ENCODE measurements at places on chromosomes 7 and 10.

- no peak for DNase-seq
- H3K27ac ChIP-seq: no peak overlapping the region
- H3K4me3 ChIP-seq: no peak overlapping the region
- H3K36me3 ChIP-seq: no peaks in the 10 kb centered on the region
- H3K27me3 ChIP-seq: peaks cover 20% of the 10 kb centered on the region
- no peaks in the 10 kb centered on the region for H3K4me1 ChIP-seq
Measured at GRCh38 chr10:113622831-113623230, 41.0 kb downstream of the NRAP start.

- H3K27ac ChIP-seq: no peak overlapping the region
- H3K4me1 ChIP-seq: no peaks in the 10 kb centered on the region
- peak; percentile 28 for DNase-seq
- no peak overlapping the region for H3K4me3 ChIP-seq
- H3K36me3 ChIP-seq: peaks cover 8% of the 10 kb centered on the region
- H3K27me3 ChIP-seq: no peaks in the 10 kb centered on the region
Measured at GRCh38 chr10:6321880-6322279, 119.1 kb downstream of the PFKFB3 start.

- H3K27me3 ChIP-seq: peaks cover 6% of the 10 kb centered on the region
- H3K4me1 ChIP-seq: no peaks in the 10 kb centered on the region
- H3K27ac ChIP-seq: no peak overlapping the region
- H3K4me3 ChIP-seq: no peak overlapping the region
- H3K36me3 ChIP-seq: no peaks in the 10 kb centered on the region
Measured at GRCh38 chr7:33881316-33881715, 24.0 kb upstream of the BMPER start.

DNA sequence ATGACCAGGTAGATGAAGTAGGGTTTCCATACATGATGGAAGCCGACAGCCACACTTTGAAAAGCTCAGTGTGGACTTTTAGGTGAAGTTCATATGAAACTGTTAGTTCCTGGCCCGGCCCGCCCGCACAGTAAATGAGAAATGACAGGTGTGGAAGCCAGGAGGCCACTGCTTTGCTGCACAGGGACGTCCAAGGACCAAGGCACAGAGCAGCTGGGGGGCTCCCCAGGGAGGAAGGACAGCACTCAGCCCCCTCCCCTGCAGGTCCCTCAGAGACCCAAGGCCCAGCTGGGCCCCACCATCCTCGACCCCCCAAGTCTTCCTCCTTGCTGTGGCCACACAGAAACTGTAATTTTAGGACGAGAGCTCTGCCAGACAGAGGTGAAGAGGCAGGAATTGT is 219.2 kb downstream of the PTPRN2 start:
- DNase-seq: no peak
- peaks cover 3% of the 10 kb centered on the region for H3K27me3 ChIP-seq
- no peak overlapping the region for H3K4me3 ChIP-seq
- H3K4me1 ChIP-seq: no peaks in the 10 kb centered on the region
- no peak overlapping the region for H3K27ac ChIP-seq

DNA sequence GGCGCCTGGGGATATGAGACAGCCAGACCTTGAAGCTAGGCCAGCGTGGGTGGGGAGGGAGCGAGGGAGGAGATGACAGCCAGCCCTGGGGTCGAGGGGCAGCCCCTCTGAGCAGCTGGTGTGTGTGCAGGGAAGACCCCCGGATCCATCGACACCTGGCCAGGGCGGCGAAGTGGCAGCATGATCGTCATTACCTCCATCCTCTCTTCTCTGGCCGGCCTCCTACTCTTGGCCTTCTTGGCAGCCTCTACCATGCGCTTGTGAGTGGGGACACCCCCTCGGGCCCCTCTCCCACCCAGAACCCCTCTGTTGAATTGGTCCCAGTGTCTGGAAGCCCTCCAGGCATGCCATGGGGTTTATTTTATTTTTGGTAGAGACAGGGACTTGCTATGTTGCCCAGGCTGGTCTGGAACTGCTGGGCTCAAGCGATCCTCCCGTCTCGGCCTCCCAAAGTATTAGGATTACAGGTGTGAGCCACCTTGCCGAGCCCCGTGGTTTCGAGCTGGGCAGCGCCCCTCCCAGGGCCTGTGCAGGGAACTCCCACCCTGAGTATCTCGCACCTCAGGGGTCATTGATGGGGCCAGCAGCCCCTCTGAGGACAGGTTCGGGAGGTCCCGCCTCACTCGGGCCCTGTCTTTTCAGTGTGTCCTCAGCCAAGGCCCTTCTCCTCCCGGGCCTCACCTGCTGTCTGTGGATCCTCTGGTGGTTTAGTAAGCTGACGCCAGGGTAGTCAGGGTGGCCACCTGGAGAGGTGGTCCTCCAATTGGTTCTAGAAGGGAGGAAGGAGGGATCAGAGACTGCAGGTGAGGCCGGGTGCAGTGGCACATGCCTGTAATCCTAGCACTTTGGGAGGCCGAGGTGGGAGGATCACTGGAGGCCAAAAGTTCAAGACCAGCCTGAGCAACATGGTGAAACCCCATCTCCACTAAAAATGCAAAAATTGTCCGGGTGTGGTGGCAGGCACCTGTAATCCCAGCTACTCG is 3.8 kb downstream of the UPK3B start:
- H3K4me3 ChIP-seq: no peak overlapping the region
- no peaks in the 10 kb centered on the region for H3K27me3 ChIP-seq
- H3K36me3 ChIP-seq: no peaks in the 10 kb centered on the region
- no peak overlapping the region for H3K27ac ChIP-seq
- DNase-seq: no peak
- no peaks in the 10 kb centered on the region for H3K4me1 ChIP-seq

- H3K27me3 ChIP-seq: no peaks in the 10 kb centered on the region
- DNase-seq: no peak
- H3K4me1 ChIP-seq: no peaks in the 10 kb centered on the region
- no peak overlapping the region for H3K27ac ChIP-seq
- no peak overlapping the region for H3K4me3 ChIP-seq
- no peaks in the 10 kb centered on the region for H3K36me3 ChIP-seq
Measured at GRCh38 chr10:24254180-24254579, 45.2 kb downstream of the KIAA1217 start.

DNA sequence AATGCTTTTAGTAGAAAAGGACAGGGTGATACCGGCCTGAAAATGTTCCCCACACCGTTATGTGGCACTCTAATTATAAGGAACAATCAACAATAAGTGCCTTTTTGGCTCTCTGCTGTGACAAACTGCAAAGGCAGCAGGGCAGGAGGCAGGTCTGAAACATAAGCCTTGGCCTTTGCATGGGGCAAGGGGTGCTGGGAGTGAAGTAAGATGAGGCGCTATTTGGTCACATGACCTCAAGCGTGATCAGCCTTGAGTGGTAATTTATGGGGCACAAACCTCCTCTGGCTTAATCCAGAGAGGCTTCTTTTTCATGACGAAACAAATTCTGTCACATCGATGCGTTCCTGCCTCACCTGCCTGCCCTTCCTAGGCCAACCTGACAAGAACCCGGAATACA is 202.7 kb downstream of the TAX1BP1 start:
- DNase-seq: no peak
- no peak overlapping the region for H3K4me3 ChIP-seq
- no peak overlapping the region for H3K27ac ChIP-seq
- H3K36me3 ChIP-seq: peaks cover 12% of the 10 kb centered on the region

GRCh38 chr10:130453036-130453720 is 317.0 kb downstream of the GLRX3 start:
- no peaks in the 10 kb centered on the region for H3K36me3 ChIP-seq
- DNase-seq: no peak
- H3K27me3 ChIP-seq: peaks cover 19% of the 10 kb centered on the region

- H3K4me3 ChIP-seq: no peak overlapping the region
- no peaks in the 10 kb centered on the region for H3K4me1 ChIP-seq
- H3K36me3 ChIP-seq: no peaks in the 10 kb centered on the region
- H3K27ac ChIP-seq: no peak overlapping the region
- DNase-seq: no peak
- peaks cover 18% of the 10 kb centered on the region for H3K27me3 ChIP-seq
Measured at GRCh38 chr10:75904499-75905283, 473.3 kb downstream of the LRMDA start.

DNA sequence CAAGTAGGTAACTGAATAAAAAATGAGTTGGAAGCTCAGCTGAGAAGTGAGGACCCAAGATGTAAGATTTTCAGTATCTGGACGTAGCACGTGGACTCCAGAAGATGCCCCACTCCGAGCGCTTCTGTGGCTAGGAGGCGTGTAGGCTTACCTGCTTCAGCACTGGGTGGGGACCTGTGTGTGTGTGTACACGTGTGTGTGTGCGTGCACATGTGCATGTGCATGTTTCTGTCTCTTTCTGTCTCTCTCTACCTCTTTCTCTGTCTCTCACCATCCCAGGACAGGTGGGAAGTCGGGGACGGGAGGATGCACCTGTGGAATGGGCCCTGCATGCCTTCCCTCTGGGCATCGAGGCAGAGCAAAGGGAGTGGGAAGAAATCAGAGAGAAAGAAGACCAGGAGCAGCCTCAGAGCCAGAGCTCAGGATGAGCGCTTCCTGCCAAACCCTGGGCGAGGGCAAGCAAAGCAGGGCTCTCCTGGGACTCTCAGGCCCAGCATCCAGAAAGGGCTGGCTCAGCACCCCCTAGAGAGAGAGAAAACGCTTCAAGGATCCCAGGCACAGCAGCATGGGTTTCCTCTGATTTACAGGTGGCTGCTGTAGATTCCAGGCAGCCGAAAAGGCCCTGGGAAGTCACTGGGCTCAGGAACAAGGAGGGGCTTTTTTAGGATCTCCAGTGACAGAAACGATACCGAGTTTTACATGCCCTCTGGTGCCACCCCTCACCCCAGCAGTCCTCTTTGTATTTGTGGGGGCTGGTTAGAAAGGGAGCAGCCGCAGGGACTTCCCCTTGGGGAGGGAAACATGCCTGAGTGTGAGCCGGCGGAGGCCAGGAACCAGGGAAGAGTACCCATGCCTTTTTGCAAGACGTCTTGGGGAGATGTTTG is 28.5 kb downstream of the CXCL12 start:
- H3K4me1 ChIP-seq: no peaks in the 10 kb centered on the region
- no peak overlapping the region for H3K4me3 ChIP-seq
- no peaks in the 10 kb centered on the region for H3K36me3 ChIP-seq
- no peak overlapping the region for H3K27ac ChIP-seq
- DNase-seq: no peak
- H3K27me3 ChIP-seq: peaks cover 6% of the 10 kb centered on the region

GRCh38 chr7:25821225-25821624 is 330.8 kb upstream of the NFE2L3 start:
- no peak for DNase-seq
- H3K27ac ChIP-seq: no peak overlapping the region
- H3K4me1 ChIP-seq: no peaks in the 10 kb centered on the region

DNA sequence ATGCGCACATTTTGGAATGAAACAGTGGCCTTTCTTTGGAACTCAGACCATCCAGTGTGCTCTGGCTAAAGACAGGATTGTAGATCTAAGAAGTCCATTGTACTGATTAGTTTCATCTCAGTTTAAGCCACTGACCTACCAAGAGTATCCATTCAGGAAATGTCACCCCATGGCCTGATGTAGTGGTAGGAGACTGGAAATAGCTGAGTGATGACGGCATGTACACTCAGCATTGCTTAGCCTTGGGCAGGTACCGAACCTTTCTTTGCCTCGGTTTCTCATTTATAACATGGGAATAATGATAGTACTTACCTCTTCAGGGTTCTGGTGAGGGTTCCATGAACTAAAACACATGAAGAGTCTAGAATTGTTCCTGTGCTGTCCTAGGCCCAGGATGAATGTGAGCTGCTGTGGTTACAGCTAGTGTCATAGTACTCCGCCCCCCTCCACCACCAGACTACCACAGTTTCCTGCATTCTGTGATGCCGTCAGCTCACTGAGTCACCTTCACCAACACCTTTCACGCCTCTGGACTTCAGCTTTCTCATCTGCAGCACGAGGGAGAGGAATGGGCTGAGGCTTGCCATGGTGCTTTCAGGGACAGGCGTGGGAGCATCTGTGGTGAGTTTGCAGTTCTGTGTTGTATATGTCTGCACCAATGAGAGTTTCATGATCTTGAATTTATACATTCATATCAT is 484.0 kb upstream of the GALNT17 start:
- H3K27me3 ChIP-seq: peaks cover 14% of the 10 kb centered on the region
- peaks cover 22% of the 10 kb centered on the region for H3K4me1 ChIP-seq
- H3K36me3 ChIP-seq: peaks cover 3% of the 10 kb centered on the region
- DNase-seq: peak; percentile 91
- no peak overlapping the region for H3K27ac ChIP-seq

DNA sequence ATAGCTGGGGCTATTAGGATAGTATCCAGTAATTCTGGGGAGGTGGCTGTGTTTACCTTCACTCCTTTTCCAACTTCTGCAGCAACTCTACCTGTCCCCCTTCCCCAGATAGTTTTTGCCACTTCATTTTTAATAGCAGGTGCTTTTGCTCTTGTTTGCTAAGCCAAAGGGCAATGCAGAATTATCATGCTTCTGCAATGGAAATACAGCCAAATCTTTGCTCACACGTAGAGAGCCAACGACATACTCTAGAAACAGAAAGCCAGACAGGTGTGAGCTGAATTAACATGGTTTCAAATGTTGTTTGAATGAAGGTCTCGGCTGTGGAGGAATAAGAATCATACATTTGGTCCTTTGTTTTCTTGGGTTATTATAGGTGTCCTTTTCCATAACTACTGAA is 14.4 kb downstream of the PLEKHS1 start:
- peaks cover 20% of the 10 kb centered on the region for H3K27me3 ChIP-seq
- H3K4me3 ChIP-seq: no peak overlapping the region
- no peaks in the 10 kb centered on the region for H3K4me1 ChIP-seq
- H3K36me3 ChIP-seq: peaks cover 1% of the 10 kb centered on the region
- H3K27ac ChIP-seq: no peak overlapping the region

GRCh38 chr7:10476642-10477041 is 497.0 kb upstream of the PHF14 start:
- H3K27me3 ChIP-seq: no peaks in the 10 kb centered on the region
- no peaks in the 10 kb centered on the region for H3K4me1 ChIP-seq
- H3K36me3 ChIP-seq: no peaks in the 10 kb centered on the region
- DNase-seq: no peak

- no peak overlapping the region for H3K4me3 ChIP-seq
- peaks cover 6% of the 10 kb centered on the region for H3K27me3 ChIP-seq
- no peaks in the 10 kb centered on the region for H3K36me3 ChIP-seq
- no peak overlapping the region for H3K27ac ChIP-seq
- H3K4me1 ChIP-seq: peaks cover 28% of the 10 kb centered on the region
Measured at GRCh38 chr7:23394488-23395171, 75.7 kb downstream of the IGF2BP3 start.
